ENCODE measurements at places on chromosomes 16 and 17.

DNA sequence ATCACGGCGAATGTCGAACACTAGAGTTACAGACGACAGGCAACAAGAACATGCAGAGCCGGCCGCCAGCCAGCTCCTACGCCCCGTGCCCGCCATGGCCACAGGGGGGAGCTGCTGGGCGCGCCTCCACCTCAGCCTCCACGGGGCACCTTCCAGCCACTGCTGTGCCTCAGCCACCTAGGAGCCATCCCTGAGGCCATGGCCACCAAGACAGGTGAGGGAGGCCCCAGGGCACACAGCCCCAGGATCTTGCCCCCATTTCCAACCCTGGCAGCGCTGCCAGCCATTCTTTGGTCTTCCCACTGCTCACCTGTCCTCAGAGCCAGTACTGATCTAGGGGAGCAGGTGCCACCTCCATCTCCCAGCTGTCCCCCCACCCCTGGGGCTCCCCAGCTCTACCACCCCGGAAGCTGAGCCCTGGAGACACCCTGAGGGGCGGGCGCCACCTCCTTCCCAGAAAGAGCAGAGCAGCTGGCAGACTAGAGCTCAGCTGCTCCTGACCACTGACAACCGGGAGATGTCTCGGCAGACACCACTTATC, 11.8 kb downstream of the GNPTG start:
- DNase-seq = peak; percentile 62

DNA sequence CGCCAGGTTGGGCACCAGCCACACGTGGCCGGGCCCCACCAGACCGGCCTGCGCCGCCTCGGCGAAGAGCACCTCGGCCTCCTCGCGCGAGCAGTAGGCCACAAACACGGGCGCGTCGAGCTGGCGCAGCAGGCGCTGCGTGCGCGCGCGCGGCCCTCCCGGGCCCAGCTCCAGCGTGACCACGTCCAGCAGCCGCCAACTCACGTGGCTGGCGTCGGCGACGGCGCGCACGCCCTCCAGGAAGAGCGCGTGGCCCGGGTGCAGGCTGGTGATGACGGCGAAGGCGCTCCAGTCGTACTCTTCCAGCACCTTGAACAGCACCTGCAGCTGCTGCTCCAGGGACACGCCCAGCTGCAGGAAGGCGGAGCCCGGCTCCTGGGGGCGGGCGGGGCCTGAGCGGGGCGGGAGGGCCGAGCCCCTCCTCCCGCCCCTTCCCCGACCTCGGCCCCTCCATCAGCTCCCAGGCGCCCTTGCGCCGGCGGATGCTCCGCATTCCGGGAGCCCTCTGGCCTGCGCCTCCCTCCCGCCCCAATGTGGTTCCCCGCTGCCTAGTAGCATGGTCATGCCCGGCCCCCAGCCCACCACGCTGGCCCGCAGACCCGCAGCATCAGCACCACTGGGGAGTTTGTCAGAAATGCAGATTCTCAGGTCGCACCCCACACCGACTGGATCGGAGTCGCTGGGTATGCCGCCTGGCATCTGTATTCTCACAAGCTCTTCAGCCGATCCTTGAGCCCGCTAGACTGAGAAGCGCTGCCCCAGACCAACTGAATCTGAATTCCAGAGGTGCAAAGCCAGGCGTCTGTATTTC, 7.2 kb downstream of the GRIN2C start:
- peak; percentile 32 for DNase-seq

- DNase-seq = no peak
Observed at GRCh38 chr17:17384291-17384615, 81.1 kb downstream of the NT5M start.

GRCh38 chr16:89493776-89494175, 3.4 kb upstream of the ANKRD11 start:
- DNase-seq = no peak

GRCh38 chr16:17273142-17273561, 197.6 kb downstream of the XYLT1 start:
- DNase-seq = no peak

- DNase-seq = no peak
Observed at GRCh38 chr16:72791786-72792185, 256.1 kb downstream of the ZFHX3 start.

GRCh38 chr17:31857920-31858641, 963 bp downstream of the COPRS start:
- no peak for DNase-seq

GRCh38 chr17:68734187-68734900, 133.2 kb upstream of the FAM20A start:
- no peak for DNase-seq

GRCh38 chr17:15129986-15130385, 135.1 kb downstream of the PMP22 start:
- DNase-seq = no peak

DNA sequence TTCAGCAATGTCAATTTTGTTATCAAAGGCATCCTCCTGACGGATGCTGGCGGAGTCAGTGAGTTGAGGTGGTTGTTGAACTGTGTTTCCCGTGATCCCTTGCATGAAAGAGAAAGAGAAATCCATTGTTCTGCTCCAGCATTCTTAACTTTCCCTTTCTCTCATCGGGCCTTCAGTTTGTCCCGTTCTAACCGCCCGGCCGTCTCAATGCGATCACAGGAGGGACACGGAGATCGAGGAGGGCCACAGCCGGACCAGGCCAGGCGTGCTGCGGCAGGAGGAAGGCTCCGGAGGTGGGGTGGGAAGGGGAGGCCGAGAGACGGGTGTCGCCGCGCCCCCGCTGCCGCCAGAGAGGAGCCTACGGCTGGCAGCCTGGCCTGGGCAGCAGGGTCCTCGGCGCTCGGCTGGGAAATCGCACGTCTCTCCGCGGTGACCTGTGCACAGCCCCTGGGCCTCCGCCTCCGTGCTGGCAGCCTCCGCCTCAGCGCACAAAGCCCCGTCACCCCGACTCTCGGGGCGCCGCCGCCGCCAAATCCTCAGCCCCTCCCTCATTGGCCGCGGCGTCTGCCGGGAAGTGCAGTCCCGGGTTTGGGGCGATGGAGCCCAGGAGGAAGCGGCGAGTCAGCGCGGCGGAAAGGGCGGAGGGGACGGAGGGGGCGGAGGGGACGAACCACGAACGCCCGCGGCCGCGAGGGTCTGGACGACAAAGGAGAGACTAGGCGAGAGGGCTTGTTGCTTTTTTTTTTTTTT, 38.1 kb downstream of the SOST start:
- DNase-seq = peak; percentile 62

- no peak for DNase-seq
Observed at GRCh38 chr17:60086818-60087591, 8.3 kb upstream of the HEATR6 start.

- DNase-seq = no peak
Observed at GRCh38 chr17:43342589-43342890, 56.3 kb upstream of the ARL4D start.

DNA sequence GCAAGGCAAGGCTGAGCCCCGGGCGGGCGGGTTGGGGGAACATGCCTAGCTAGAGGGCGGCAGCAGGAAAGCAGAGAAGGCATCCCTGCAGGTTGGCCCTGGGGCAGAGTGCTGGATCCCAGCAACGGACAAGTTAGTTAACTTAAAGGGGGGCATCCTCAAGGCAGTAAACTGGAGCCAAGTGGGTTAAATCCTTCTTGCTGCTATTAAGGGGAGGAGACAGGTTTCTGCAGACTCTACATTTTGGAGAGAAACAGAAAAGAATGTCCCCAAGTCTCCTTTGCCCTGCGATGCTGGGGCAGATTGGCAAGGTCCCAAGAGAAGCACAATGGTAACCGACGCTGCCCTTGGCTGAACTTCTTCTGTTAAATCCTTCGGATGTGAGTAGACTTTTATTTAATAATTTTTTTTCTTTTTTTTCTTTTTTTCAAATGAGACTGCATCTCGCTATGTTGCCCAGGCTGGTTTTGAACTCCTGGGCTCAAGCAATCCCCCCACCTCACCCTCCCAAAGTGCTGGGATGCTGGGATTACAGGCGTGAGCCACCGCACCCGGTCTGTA, 14.0 kb downstream of the ATP5PD start:
- DNase-seq = peak; percentile 10

- DNase-seq = no peak
Observed at GRCh38 chr16:745739-746138, 4.9 kb upstream of the CIAO3 start.

DNA sequence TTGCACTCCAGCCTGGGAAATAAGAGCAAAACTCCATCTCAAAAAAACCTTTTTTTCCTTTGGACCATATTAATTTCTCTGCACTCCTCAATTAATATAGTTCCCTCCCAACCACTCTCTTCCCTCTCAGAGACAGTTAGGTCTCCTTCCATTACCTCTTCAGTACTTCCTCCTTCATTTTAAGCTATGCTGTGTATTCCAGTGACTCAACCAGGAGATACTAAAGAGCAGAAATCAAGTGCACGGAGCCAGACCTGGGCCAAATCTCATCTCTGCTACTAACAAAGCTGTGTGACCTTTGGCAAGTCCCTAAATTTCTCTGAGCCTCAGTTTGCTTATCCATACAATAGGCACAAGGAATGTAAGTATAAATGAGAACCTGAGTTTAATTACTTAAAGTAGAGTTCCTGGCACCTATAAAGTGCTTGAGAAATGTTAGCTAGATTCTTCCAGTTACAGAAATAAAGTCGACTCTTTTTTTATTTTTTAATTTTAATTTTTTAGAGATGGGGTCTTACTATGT, 8.5 kb downstream of the PECAM1 start:
- no peak for DNase-seq

DNA sequence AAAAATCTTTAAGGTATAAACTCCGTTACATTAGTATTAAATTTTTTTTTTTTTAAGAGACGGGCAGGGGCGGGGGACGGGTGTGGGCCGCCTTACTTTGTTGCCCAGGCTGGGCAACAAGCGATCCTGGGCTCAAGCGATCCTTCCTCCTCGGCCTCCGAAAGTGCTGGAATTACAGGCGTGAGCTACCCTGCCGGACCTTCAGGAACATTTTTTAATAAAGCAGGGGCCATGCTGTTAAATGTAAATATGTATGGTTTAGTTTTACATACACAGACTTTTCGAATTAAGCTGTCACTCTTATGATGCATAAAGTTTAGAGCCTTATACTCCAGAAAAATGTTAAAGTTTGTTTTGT, 2.4 kb downstream of the PPM1D start:
- DNase-seq = no peak

- no peak for DNase-seq
Observed at GRCh38 chr17:82106688-82107305, 8.8 kb upstream of the FASN start.

GRCh38 chr17:1882836-1883235, 53.0 kb downstream of the RPA1 start:
- DNase-seq = no peak

DNA sequence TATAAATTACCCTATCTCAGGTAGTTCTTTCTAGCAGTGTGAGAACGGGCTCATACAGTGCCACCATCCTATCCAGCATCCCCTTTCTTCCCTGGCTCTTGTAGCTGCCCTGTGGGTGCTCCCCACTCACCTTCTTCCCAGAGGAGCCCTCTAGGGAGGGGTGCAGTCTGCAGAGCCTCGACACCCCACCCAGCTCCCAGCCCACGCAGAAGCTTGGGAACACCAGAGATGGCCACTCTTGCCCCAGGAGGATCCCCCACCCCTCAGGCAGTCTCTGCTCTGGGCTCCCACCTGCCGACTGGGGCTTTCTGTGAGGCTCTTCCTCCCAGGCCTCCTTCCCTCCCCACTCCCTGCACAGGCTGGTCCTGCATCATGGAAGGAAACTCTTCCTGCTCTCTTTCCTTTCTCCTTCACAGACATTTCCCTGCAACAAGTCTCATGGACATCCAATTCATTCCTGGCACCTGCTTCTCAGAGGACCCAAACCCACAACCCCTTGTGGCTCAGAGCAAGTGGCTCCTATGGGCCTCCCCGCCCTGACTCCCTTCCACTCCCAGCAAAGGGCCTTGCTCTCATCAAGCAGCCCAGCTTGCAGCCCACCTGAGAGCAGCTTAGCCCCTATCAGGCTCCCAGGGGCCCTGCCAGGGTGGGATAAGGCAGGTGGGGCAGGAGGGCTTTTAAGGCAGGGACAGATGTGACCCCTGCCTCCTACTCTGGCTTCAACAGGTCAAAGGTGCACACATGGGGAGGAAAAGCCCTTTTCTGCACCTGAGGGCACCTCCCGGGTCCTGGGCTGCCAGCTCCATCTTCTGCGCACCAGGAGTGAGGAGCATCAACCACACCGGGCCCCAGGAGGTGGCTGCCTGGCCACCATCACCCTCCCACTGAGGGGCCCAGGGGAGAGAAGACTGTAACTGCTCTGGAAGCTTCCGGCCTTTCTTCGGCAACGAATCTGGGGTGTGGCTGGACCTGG, 263.8 kb upstream of the TNRC6C start:
- DNase-seq = no peak

GRCh38 chr17:61645920-61646319, 54.9 kb upstream of the NACA2 start:
- DNase-seq = no peak

DNA sequence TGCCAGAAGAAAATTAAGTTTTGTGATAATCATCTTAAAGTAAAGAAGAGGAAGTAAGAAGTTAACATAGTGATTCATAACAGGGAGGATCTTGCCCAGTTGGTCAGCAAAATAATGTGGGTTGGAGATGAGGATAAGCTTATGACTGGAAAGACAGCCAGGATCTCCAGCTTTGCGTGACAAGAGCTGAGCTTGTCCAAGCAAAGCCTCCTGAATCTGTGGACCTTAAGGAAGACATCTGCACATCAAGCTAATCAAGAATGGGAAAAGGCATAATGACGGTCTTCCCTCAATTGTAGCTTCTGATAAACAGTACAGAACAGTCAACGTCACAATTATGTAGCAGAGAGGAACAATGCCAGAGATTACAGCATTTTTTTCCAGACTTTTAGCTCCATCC, 744.7 kb upstream of the GOT2 start:
- DNase-seq = no peak

GRCh38 chr17:51387582-51387981, 127.2 kb downstream of the UTP18 start:
- DNase-seq = no peak

DNA sequence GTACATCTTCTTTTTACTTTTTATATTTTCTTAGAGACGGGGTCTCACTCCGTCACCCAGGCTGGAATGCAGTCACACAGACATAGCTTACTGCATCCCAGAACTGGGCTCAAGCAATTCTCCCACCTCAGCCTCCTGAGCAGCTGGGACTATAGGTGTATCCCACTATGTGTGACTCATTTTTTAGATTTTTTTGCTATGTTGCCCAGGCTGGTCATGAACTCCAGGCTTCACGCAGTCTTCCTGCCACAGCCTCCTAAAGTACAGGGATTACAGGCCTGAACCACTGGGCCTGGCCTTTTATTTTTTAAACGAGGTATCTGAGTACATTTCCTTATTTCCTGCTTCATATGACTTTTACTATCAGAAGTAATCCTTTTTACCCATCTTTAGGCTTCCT, 48.0 kb downstream of the GLG1 start:
- no peak for DNase-seq

- no peak for DNase-seq
Observed at GRCh38 chr16:23195366-23195978, 12.9 kb downstream of the SCNN1G start.
